SIG-M5 (cell line): ENCODE measurements at places on chromosomes 5 and 9.

DNA sequence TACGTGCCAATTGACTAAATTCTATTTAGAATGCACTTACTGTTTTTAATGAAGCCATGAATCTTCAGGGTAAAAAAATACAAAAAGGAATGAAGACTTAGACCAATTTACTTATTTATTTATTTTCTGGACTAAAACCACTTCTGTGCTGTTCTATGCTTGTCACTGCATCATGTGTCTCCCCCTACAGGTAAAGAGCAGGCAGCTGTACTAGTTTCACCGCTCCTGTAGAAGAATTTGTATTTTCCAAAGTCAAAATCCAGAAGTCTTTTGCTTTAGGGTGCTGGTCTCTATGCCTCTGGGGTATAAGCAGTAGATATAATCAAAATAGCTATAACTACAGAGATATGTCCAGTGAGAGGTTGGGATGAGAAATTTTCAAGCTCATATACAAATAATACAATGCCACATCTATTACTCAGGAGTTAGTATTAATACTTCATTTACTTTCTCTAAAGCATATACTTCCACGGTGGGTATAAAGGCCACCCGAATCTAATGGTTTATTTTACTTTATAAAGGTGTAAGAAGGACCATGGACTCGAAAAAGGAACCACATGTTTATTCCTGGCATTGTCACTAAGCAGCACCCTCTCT is 591.5 kb downstream of the RAB3C start:
- DNase-seq, result no peak

GRCh38 chr9:17936365-17936764 is 357.5 kb downstream of the SH3GL2 start:
- no peak for DNase-seq

DNA sequence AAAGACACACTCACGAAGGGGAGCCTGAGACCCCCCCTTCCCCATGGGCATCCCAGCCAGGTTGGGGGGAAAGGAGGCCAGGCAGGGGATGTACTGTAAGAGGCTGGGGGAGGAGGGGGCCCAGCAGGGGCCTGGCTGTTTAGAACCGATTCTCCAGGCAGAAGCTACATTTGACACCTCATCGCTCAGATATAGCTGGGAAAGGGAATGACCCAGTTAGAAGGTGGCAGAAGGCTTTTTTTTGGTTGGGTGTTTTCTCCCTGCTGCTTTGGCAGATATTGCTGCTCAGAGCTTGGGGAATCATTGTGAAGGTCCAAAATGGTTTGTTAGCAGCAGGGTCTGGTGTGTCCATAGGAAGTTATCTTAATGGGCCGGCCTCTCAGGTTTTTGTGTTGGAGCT is 6.0 kb downstream of the CDX1 start:
- DNase-seq, result no peak

DNA sequence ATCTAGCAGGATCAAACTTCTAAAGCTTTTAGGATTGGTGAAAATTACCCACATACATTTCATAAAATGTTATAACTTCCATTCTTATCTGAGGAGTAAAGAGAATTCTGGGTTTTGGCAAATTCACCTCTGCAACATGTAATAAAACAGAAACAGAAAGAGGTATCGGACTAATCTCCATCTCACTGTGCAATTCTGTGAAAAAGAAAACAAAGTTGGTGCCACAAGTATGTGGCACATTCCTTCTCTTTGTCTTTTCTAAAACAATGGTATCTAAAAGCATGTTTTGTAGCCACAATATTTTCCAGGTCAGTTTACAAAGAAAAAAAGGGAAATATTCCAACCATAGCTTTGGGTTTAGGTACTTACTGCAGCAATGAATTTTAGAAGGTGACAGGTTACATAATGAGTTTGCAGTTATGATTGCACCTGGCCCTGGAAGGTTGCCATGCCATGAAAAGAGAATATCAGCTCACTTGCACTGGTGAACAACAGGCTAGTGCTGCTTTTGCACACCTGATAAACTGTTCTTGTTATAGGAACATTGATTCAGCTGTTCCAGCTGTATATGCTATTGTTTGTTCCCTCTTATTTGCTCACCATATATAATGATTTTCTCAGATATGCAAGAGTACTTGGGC is 491.3 kb upstream of the MEF2C start:
- DNase-seq, result no peak

GRCh38 chr9:128098297-128099230 is 29.0 kb downstream of the PTGES2 start:
- DNase-seq, result peak; percentile 90
